ENCODE measurements at places on chromosomes 16 and 17.

- no peak overlapping the region for H3K27ac ChIP-seq
- H3K4me1 ChIP-seq: peaks cover 28% of the 10 kb centered on the region
- peaks cover 3% of the 10 kb centered on the region for H3K36me3 ChIP-seq
- no peaks in the 10 kb centered on the region for H3K27me3 ChIP-seq
- H3K4me3 ChIP-seq: no peak overlapping the region
These were observed 12.5 kb upstream of the DPEP1 start for GRCh38 chr16:89600956-89601355.

- H3K27ac ChIP-seq: no peak overlapping the region
- peaks cover 12% of the 10 kb centered on the region for H3K27me3 ChIP-seq
- H3K36me3 ChIP-seq: no peaks in the 10 kb centered on the region
- H3K4me1 ChIP-seq: no peaks in the 10 kb centered on the region
These were observed 265.2 kb downstream of the XYLT1 start for GRCh38 chr16:17205279-17206211.

GRCh38 chr16:2209258-2210008 lies 1.2 kb downstream of the BRICD5 start:
- no peak for DNase-seq
- H3K27ac ChIP-seq: no peak overlapping the region
- no peak overlapping the region for H3K4me3 ChIP-seq
- peaks cover 20% of the 10 kb centered on the region for H3K4me1 ChIP-seq
- no peaks in the 10 kb centered on the region for H3K27me3 ChIP-seq

DNA sequence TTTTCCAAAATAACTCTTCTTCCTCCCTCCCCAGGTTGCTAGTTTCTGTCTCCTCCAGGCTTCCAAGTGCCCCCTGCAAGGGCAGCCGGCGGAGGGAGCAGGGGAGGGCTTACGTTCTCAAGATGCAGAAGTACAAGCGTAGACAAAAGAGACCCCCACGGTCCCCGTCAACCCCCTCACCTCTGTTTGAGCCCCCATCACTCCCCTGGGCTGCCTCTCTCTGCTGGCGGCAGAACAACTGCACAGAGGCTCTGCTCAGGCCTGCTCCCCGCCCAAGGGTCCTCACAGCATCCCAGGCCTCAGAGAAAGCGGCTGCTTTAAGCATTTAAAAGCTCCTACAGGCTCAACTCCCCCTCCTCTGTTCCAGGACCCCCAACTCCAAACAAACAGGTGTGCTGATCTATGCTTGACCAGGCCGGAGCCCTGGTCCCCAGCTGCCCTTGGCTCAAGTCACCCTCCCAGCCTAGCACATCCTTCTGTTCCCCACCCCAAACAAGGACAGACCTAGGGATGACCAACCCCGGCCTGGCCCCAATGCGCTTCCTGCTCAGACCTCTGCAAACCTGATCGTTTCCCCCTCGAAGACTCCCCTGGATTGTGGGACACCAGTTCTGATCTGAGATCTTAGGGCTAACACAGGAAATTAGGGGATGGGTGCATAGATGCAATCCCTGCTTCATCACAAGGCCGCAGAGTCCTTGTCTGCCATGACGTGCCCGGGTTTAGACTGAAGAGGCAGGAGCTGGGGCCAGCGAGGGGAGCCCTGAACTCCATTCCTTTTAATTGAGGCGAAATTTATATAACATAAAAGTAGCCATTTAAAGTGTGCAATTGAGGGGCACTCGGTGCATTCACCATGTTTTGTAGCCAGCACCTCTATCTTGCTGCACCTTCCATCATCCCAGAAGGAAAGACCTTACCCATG lies 17.2 kb upstream of the RBFOX3 start:
- no peak overlapping the region for H3K4me3 ChIP-seq
- DNase-seq: no peak
- H3K4me1 ChIP-seq: 0 out of 2 replicates have a peak, but pooled peaks cover 3% of the 10 kb centered on the region
- no peak overlapping the region for H3K27ac ChIP-seq

- no peaks in the 10 kb centered on the region for H3K4me1 ChIP-seq
- no peak overlapping the region for H3K4me3 ChIP-seq
- DNase-seq: no peak
- no peak overlapping the region for H3K27ac ChIP-seq
- no peaks in the 10 kb centered on the region for H3K27me3 ChIP-seq
- no peaks in the 10 kb centered on the region for H3K36me3 ChIP-seq
These were observed 1146.5 kb upstream of the GOT2 start for GRCh38 chr16:59880611-59881010.

GRCh38 chr17:53560953-53561352 lies 261.8 kb upstream of the KIF2B start:
- H3K27ac ChIP-seq: no peak overlapping the region
- no peak for DNase-seq
- H3K4me1 ChIP-seq: no peaks in the 10 kb centered on the region
- no peak overlapping the region for H3K4me3 ChIP-seq
- no peaks in the 10 kb centered on the region for H3K27me3 ChIP-seq

GRCh38 chr16:81664153-81664552 lies 114.9 kb upstream of the PLCG2 start:
- no peak overlapping the region for H3K27ac ChIP-seq

DNA sequence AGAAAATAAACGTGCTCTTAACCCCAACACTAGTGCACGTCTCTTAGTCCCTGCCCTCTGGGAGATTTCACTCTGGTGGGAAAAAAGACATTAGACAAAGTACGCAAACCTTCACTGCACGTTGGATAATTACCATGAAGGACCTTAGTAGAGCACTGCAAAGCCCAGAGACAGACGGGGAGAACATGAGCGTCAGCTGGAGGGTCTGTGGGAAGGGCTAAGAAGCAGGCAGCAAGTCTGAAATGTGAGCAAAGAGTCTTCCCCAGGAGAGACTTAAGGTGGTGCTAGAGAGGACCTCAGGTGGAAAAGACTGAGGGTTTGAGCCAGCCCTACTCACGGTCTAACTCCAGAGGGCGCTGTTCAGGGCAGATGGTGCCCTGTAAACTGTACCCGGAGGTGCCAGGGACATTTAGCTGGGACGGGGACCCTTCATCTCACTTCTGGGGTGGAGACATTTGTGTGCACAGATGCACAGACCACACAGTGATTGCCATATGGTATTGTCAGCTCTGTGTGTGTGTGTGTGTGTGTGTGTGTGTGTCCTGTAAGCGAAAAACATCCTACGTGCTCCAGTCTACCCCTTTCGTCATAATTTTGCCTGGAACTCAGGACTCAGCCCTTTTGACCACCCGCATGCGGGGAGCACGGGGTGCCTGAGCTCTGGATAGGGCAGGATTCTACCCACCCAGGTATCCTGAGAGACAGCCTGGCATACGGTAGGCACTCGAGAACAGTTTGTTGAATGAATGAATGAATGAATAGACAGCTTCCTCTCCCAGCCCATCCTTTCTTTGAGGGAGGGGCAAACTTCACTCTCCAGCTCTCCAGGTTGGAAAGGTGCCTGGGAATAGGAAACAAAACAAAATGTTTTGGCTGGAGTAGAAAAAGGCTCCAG lies 10.1 kb upstream of the STAC2 start:
- H3K4me1 ChIP-seq: peaks cover 52% of the 10 kb centered on the region
- no peak overlapping the region for H3K4me3 ChIP-seq
- peak; percentile 87 for DNase-seq
- no peaks in the 10 kb centered on the region for H3K36me3 ChIP-seq

- no peaks in the 10 kb centered on the region for H3K36me3 ChIP-seq
- H3K27me3 ChIP-seq: no peaks in the 10 kb centered on the region
- peak overlapping the region; percentile 51 for H3K4me3 ChIP-seq
- peak overlapping the region; percentile 70 for H3K27ac ChIP-seq
These were observed 6.6 kb downstream of the CDC42EP4 start for GRCh38 chr17:73304971-73305812.

DNA sequence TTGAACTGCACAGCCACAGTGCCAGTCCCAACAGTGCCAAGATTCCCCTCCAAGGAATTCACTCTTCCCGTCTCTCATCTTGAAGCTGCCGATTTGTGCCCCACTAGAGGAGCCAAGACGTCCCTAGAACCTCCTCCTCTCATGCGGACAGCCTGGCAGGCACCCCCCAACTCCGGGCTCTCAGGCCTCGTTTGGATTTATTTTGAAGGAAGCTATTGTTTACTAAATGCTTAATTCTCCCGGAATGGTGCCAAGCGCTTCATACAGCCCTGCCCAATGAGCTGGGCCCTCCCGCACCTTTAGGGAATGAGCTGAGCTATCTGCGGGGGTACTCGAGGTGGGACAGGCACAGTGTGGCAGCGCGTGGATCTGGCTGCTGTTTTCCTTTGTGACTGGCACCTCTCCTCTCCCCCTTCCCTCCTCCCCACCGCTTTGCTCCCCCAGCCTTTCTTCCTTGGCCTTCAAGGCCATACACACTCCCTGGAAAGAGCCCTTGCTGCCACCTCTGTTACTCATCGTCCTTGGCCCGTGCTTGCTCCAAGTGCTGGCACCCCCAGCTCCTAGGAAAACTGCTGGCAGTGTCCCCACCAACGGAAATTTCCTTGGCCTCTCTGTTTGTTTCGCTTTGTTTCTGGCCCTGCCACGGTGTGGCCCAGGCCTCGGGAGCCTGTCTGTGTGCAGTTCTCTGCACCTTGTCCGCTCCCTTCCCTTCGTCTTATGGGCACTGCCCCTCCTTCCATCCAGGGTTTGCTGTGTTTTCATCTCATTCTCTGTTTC lies 49.9 kb upstream of the CDR2 start:
- no peaks in the 10 kb centered on the region for H3K27me3 ChIP-seq
- H3K4me1 ChIP-seq: no peaks in the 10 kb centered on the region
- peaks cover 7% of the 10 kb centered on the region for H3K36me3 ChIP-seq
- no peak for DNase-seq
- H3K4me3 ChIP-seq: no peak overlapping the region
- no peak overlapping the region for H3K27ac ChIP-seq

DNA sequence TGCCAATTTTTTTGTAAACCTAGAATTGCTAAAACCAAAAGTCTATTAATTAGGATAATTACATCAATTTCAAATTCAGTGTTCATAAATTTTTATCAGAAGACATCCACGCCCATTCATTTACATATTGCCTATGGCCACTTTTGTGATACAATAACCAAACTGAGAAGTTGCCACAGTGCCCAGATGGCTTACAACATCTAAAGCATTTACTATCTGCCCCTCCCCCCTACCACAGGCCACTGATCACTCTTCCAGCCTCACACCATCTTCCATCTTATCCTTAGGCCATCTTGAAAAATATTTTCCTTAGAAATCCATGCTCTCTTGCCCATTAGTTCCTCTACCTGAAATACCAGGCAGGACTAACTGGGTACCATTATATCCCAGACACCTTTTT lies 6.3 kb upstream of the PRKAR1A start:
- no peaks in the 10 kb centered on the region for H3K27me3 ChIP-seq
- H3K4me1 ChIP-seq: peaks cover 12% of the 10 kb centered on the region
- H3K27ac ChIP-seq: no peak overlapping the region

- H3K27ac ChIP-seq: no peak overlapping the region
- H3K4me3 ChIP-seq: no peak overlapping the region
- H3K4me1 ChIP-seq: no peaks in the 10 kb centered on the region
- DNase-seq: no peak
These were observed 87.0 kb downstream of the CDH13 start for GRCh38 chr16:82713778-82714177.

DNA sequence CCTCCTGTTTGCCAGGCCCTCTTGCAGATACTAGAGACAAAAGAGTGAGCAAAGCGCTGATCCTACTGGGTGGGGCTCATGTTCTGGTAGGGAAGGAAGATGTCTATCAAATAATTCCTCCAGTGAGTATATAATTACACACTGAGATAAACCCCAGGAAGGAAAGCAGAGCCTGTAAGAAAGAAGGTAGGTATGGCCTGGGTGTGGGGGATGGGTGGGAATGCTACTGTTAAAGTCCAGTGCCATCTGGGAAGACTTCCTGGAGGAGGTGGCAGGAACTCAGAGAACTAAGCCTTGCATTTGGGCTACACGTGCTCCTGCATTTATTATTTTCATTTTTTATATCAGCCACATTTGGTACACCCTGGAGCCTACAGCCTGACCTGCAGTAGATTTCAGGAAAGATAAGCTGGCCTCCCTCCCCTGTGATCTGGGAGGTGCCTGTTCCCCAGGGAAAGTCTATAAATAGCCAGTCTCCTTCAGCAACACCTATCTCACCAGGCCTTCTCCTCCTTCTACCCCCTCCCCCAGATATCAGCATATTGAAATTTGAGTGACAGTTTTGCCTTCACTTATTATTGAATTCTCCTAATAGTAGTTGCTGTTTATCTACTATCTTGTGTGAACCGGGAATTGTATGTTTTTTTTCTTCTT lies 11.5 kb downstream of the ATP2C2 start:
- DNase-seq: no peak
- H3K27ac ChIP-seq: no peak overlapping the region
- peaks cover 11% of the 10 kb centered on the region for H3K4me1 ChIP-seq
- H3K27me3 ChIP-seq: no peaks in the 10 kb centered on the region
- H3K36me3 ChIP-seq: no peaks in the 10 kb centered on the region

DNA sequence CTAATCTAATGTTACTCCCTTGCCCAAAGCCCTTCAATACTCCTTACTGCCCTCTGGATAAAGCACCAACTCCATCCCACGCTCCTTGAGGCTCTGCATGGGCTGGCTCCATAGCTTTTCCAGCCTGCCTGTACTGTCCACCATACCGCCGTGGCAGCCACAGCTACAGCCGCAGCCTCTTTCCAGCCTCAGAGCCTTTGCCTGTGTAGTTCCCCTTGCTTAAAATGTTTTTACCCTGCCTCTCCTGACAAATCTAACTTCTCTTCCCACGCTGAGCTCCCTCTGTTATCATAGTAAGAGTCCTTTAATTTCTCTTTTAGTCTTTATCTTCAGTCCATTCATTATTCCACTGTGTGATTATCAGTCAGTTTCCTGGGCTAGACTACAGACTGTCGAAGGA lies 22.0 kb downstream of the TEX14 start:
- no peaks in the 10 kb centered on the region for H3K36me3 ChIP-seq
- no peak for DNase-seq
- no peaks in the 10 kb centered on the region for H3K27me3 ChIP-seq
- no peak overlapping the region for H3K4me3 ChIP-seq
- H3K27ac ChIP-seq: no peak overlapping the region
- H3K4me1 ChIP-seq: peaks cover 47% of the 10 kb centered on the region

GRCh38 chr17:28575126-28575795 lies 1.4 kb downstream of the ALDOC start:
- no peak overlapping the region for H3K27ac ChIP-seq
- H3K36me3 ChIP-seq: peaks cover 18% of the 10 kb centered on the region
- peaks cover 6% of the 10 kb centered on the region for H3K4me1 ChIP-seq
- DNase-seq: no peak
- no peaks in the 10 kb centered on the region for H3K27me3 ChIP-seq

GRCh38 chr17:80611816-80612215 lies 67.2 kb downstream of the RPTOR start:
- no peak for DNase-seq
- H3K27me3 ChIP-seq: no peaks in the 10 kb centered on the region
- no peaks in the 10 kb centered on the region for H3K4me1 ChIP-seq
- H3K36me3 ChIP-seq: no peaks in the 10 kb centered on the region
- no peak overlapping the region for H3K4me3 ChIP-seq
- H3K27ac ChIP-seq: no peak overlapping the region

DNA sequence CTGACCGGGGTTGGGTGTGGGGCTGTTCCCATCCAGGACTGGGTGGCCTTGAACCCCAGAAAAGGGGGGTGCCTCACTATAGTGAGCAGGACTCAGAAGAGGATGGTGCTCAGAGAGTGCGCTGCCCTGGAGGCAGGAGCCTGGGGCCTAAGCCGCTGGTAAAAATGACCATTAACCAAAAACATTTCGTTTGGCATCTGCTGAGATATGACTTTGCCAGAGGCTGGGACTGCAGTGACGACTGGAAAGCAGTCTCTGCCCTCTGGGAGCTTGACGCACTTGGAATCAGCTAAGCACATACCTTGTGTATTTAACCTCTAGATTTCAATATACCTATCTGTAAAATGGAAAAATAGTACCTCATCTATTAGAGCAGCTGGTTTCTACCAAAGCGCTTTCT lies 7.2 kb upstream of the CRHR1 start:
- H3K27ac ChIP-seq: no peak overlapping the region
- peaks cover 13% of the 10 kb centered on the region for H3K27me3 ChIP-seq
- H3K4me3 ChIP-seq: no peak overlapping the region
- H3K36me3 ChIP-seq: no peaks in the 10 kb centered on the region
- no peak for DNase-seq

Measured in HCT116 (cell line).